H7 (cell line): ENCODE measurements at places on chromosomes 6 and 20. TPM values are rescaled to one million over a fixed set of nuclear protein-coding genes. Genes with fewer than 3 reads are reported as not detected.

The LPA gene
- total RNA-seq: not detected in 2 replicates

The COL21A1 gene
- 0.22 and 0.28 TPM in 2 replicates for total RNA-seq

DNA sequence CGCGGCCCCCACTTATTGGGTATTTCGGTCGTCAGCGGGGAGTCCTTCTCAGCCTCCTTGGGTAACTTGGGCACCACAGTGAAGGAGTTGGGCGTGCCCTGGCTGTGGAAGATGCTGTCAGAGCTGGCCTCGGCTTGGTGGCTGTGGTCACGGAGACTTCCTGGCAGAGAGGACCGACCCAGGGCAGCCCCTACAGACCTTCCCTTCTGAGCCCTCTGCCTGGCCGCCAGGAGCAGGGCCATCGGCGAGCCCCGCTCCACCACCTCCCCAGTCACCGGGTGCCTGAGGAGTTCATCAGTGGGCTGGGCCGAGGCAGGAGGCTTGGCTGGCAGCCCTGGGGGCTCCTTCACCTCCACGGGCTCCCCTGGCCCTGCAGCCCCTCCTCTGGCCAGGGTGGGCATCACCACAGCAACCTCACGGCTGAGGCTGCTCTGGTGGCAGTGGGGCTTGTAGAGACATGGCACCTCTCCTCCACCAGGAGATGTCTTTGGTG is 37.2 kb downstream of the C6orf132 start:
- peak; percentile 83 for DNase-seq

DNA sequence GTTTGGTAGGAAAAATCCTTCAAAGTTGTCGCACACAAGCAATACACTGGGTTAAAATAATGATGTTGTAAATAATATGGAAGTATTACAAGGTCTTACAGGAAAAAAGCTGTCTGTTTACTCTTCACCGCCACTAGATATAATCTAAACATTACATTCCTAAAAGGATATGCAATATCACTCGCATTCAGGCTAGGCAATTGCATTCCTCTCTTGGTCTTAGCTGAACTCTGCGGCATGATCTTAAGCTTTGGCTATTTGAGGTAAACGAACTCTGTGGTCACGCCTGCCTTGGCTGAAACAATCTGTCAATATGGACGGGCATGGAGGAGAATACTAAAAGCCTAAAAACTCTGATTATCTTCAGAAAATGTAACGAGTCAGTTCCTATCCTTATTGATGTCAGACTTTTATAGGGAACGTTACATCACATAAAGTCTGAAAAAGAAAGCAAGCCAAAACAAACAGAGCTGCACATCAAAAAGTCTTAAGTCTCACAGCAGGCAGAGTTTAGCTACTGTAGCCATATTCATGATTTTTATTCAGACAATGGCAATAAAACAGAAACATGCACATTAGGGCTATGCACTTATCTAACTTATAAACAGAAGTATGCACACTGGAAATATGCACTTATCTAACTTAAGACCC is 30.8 kb upstream of the FILIP1 start:
- DNase-seq: no peak

GRCh38 chr20:19583532-19584175 is 174.4 kb upstream of the RIN2 start:
- peak; percentile 88 for DNase-seq

DNA sequence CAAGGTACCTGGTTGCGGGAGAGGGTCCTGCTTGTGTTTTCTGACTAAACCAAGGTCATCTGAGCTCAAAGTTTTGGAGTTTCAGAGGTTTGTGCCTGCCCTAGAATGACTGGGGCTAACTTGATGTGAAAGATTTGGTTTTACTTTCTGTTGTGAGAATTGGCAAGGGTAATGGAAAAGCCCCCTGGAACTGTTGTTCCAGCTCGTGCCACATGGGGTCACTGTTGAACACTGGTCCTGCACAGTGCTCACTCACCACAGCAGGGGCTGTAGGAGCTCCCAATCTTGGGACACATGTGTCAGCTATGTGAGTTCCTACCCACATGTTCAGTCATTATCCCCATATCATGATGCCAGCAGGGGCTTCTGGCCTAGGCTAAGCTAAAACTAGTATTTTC is 6.5 kb downstream of the TGM6 start:
- DNase-seq: peak; percentile 82

GRCh38 chr20:375265-375889 is 5.2 kb upstream of the TRIB3 start:
- DNase-seq: no peak

DNA sequence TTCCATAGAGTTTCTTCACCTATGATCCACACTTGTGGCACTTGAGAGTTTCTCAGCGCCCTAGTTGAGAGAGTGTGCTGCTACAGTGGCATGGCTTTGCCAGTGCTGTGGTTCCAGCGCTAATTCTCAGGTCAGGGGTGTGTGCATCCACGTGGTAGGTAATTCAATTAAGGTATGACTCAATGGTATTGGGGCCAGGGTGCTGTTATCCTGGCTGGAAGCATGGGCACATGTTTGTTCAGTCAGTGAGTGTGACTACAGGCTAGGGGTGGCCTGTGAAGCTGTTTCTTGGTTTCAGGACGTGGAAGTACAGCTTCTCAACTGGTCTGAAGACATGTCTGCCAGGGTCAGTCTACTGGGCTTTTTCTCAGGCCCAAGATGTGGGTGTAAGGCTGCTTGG is 3.0 kb upstream of the SEMG2 start:
- DNase-seq: no peak
